ENCODE measurements at places on chromosomes 5 and 9.

- no peak for DNase-seq
These were observed 51.5 kb downstream of the MLLT3 start for GRCh38 chr9:20570756-20571155.

GRCh38 chr5:122067390-122067789, 10.7 kb downstream of the LOX start:
- DNase-seq = no peak

DNA sequence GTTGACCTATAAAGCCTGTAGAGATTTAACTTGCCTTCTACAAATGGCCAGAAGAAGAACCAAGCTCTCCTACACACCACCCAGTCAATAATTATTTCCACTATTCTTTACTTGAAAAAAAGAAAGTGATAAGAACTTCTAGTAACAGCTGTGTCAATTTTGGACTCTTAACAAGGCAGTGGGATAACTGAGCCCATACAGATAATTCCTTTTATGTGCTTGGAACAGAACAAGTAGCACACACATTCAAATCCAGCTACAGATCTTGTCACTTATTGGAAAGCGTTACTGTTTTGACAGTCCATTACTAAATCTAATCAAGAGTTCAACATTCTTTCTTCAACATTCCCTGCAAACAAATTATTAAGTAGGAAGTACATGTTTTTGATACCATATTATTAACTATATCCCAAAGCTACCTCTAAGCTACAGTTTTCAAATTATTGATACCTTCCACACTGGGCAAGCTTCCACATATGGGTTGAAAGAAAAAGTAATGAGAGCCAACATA, 6.3 kb downstream of the PTGER4 start:
- DNase-seq = no peak

DNA sequence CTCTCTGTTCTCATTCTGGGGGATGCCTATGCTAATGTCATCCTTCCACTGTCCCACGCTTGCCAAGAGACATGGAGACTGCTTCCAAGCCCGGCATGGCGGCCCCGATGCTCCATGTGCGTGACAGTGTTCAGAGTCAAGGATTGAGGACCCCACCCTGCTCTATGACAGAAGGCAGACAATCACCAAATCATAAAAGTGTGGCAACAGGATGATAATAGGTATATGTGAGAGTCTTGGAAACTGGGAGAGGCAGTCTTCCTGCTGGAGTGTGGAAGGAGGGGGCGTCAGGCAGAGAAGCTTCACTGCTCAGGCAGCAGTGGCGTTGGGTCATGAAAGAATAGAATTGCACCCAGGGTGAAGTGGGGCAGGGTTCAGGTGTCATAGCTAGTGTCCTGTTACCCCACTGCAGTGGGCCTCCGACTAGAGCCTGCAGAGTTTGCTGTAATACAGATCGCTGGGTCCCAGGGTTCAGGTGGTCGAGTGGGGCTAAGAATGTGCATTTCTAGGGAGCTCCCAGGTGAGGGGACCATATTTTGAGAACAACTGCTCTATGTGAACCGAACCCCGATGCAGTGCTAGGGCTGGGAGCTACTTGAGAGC, 12.5 kb upstream of the GADD45G start:
- DNase-seq = no peak

GRCh38 chr5:175489693-175490443, 11.5 kb downstream of the SFXN1 start:
- no peak for DNase-seq

DNA sequence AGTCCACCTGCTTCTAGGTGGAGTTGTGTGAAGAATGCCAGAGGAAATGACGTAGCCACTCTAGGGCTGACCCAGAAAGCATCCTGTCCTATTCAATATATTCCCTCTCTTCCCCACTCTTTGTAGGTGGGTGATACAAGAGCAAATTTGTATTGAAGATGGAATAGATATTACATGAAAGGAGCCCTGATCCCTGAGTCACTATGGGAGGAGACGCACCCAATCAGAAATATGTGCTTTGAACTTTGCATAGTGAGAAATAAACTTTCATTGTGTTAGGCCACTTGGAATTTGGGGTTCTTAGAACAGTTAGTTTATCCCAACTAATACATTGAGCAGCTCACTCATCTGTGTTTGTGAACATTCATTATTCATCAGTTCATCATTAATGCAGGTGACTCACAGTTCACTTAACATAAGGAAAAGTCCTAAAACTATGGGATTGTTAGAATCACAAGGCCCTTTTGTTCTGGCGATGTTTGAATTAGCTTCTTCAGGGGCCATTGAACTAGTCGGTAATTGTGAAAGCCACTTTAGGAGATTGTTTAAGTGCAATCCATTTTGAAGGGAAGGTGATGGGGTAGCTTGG, 26.9 kb upstream of the NTRK2 start:
- no peak for DNase-seq

DNA sequence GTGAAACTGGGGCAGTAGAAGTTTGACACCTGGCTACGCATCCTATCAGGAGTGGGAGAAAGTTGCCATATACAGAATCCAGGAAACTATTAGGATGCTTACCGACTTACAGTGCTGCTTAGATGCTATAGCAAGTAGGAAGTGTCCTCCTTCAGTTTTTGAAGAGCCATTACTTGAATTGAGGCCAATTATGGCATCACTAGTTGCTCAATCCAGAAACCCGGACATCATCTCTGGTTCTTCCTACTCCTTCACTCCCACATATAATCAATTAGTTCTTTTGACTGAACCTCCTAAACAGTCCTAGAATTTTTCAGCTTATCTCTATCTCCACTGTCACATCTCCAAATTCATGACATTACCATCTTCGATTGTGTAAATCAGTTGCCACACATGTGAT, 41.8 kb upstream of the UGCG start:
- DNase-seq = no peak

GRCh38 chr5:172769616-172770373, 1.2 kb downstream of the DUSP1 start:
- DNase-seq = no peak

GRCh38 chr5:11607944-11608483, 296.2 kb downstream of the CTNND2 start:
- no peak for DNase-seq

GRCh38 chr5:179337796-179338676, 7.2 kb downstream of the ADAMTS2 start:
- DNase-seq = no peak

DNA sequence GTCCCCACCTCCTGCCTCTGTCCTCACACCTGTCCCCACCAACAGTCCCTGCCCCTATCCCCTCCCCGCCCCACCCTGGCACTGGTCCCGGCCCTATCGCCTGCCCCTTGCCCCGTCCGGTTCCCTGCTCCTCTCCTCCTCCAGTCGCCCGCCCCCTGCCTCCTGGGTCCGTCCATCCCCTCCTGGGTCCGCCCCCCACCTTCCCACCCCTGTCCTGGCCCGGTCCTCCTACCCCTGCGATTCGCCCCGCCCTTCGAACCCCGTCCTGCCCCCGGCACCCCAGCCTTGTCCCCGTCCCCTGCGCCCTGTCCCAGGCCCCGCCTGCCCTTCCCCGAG, 372 bp downstream of the EDF1 start:
- DNase-seq = no peak

DNA sequence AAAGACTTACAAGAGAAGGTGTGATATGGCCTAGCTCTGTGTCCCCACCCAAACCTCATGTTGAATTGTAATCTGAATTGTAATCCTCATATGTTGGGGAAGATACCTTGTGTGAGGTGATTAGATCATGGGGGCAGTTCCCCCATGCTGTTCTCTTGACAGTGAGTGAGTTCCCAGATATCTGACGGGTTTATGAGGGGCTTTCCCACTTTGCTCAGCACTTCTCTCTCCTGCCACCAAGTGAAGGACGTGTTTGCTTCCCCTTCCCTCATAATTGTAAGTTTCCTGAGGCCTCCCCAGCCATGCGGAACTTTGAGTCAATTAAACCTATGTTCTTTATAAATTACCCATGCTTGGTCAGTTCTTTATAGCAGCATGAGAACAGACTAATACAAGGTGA, 49.0 kb downstream of the CDO1 start:
- no peak for DNase-seq

DNA sequence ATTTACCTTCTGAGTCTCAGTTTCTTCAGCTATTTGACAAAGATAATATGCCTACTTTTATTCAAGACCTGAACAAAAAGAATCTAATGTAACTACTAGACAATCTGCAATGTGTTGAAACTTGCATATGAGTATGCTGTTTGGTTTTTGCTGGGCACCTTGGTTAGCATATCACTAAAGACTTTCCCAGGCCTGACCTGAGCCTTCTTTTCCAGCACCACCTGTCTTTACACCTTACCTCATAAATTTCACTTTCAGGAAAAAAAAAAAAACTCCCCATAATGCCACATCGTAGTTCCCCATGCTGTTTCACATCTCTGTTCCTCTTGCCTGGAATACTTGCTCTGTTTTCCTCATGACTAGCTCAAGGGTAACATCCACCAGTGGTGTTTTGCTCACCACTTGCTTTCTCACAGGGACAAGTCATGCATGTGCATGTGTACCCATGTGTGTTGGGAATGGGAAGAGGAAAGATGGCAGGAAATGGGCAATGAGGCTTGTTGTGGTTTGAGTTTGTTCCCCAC, 45.6 kb upstream of the TLE4 start:
- no peak for DNase-seq

DNA sequence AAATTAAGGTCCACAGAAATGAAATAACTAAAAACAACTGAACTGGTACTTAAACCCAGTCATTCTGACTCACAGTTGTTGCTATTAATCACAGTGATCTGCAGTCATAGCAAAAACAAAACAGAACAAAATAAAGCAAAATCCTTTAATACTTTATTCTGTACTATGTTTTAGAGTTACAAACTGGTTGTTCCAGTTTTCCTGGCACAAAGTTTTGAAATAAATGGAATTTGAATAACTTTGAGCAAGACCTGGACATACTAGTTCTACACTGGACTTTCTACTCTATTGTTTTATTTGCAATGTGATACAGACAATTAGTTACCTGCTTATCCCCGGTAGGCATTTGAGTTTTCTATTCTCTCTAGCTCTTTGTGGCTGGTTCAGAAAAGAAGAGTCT, 147.9 kb downstream of the DMRT2 start:
- no peak for DNase-seq

- DNase-seq = no peak
These were observed 25.9 kb downstream of the BARX1 start for GRCh38 chr9:93929231-93929630.

GRCh38 chr9:129703667-129704355, 38.4 kb downstream of the PRRX2 start:
- DNase-seq = no peak

GRCh38 chr5:72390836-72391235, 70.7 kb downstream of the PTCD2 start:
- DNase-seq = no peak

DNA sequence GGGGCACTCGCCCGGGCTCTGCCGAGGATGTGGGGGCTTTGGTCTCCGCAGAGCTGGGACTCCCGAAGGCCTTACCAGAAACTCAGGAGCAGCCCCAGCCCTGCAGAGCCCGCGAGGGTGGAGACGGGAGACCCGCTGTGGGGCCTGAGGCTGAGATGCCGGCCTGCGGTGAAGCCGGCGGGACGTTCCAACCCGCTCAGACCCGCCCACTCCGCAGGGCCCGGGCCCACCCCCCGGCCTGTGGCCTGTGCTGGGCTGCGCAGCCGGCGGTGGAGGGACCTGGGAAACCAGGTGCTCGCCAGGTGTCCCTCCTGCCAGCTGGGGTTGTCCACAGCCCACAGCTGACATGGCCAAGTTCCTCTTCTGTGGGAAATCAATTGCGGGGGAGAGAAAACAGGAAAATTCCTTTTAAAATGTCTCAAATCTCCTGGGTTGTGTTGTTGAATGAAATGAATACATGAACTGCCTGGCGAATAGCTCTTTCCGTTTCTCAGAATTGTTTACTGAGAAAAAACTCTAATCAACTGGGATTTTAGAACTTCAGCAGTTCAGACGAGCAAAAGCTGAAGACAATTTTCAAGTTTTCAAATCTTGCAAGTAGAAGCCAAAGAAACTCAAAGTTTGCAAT, 49.0 kb upstream of the IRX4 start:
- no peak for DNase-seq
